ENCODE measurements at places on chromosomes 5 and 9.

DNA sequence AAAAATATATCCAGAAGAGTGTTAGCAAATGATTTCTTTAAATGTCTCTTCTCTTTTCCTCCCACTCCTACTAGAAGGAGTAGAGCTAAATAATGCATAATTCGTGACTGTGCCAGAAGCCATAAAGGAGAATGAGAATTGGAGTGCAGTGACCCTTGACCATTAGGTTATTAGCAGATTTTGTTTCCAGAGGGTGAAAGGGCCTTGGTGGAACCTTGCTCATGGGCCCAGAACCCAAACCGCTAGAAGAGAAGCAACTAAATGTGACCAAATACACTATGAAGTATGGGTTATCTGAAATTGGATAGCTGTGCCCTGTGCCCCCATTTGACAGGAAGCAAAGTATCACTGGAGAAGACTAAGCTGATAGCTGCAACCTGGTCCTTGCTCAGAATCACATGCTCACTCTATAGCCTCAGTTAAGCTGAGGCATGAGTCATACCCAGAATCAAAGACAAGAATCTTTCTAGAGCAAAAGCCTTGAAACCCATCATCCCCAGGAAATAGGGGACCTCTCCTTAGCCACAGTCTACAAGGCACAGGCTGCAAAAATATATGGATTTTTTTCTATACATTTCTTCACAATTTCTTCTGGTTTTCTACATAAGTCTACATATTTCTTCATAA, 36.3 kb downstream of the CAPSL start:
- DNase-seq, result no peak

- DNase-seq, result no peak
Measured at GRCh38 chr5:160960592-160960991, 108.6 kb upstream of the ATP10B start.

GRCh38 chr5:74850789-74851425, 15.3 kb downstream of the FAM169A start:
- DNase-seq, result no peak

- no peak for DNase-seq
Measured at GRCh38 chr5:176765687-176766086, 44.7 kb upstream of the UNC5A start.

DNA sequence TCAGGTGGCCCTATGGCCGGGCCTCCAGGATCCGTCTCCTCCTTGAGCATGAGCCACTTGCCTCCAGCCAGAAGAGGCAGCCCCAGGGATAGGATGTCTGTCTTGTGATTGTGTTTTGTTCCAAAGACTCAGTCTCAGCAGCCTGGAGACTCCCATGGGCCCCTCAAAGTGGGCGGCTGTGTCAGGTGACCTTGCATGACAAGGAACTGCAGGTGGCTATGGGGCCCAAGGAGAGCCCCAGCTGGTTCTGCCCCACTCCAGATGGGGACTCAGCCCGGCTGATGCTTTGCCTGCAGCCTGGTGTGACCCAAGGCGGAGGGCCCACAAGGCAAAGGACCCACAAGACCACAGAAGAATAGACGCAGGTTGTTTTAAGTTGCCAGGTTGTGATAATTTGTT, 284.3 kb upstream of the IRX4 start:
- no peak for DNase-seq

DNA sequence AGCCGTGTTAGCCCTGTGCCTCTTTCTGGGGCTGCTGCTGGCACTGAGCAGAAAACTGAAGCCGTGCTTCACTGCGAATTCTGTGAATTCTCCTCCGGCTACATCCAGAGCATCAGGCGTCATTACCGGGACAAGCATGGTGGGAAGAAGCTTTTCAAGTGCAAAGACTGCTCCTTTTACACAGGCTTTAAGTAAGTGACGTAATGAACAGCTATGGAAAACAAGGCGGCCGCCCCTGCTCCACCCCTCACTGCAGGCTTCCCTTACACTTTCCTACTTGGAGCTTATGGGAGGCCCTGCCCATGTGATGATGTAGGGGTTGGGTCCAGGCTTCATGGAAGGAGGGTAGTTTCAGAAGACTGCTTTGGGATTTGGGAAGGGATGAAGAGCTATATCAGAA, 109.1 kb downstream of the ZNF462 start:
- DNase-seq, result no peak

GRCh38 chr5:125113328-125113727, 366.9 kb upstream of the ZNF608 start:
- DNase-seq, result no peak

GRCh38 chr5:66795682-66796081, 199.5 kb downstream of the MAST4 start:
- no peak for DNase-seq

DNA sequence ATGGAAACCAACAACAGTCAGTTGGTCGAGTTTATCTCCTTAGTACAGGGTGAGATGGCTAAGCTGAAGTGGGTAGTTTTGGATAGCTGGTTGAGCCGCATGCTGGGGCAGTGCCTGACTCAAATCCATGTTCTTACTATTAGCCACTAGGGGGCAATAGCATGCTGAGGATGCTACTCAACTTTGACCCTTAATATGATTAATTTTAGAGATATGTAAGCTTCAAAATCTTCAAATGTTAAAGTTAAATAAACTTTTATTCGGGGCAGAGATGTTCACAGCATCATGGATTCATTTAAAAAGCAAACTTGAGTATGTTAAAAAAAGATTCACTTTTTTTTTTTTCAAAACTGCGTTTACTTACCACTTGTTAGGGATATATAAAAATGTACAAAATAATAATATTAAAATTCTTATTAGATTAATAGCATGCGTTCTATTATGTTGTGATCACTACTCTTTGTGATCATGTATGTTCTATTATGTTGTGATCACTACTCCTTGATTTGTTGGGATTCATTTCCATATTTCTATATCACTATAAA, 57.0 kb downstream of the C9orf153 start:
- DNase-seq, result no peak

GRCh38 chr5:94197970-94198369, 420.4 kb downstream of the KIAA0825 start:
- no peak for DNase-seq

DNA sequence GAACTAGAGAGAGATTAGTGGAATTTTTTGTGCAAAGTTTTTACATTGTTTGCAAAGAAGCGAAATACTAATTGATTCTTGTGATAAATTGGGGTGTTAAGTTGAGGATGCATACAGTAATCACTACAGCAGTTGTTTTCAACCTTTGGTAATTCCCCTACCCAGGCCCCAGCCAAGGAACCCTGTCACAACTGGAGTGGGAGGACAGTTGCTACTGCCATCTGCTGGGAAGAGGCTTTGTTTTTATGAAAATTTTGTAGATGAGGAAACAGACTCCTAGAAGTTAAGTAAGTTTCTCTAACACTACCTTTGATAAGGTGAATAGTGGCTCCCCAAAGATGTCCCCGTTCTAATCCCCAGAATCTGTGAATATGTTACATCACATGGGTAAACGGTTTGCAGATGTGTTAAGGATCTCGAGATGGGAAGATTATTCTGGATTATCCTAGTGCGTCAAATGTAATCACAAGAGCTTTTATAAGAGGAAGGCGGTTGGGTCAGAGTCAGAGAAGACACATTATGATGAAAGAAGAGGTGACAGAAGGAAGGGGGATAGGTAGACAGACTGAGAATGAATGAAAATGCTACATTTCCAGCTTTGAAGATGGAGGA, 34.0 kb upstream of the PPP1R2B start:
- DNase-seq, result peak; percentile 29

- DNase-seq, result no peak
Measured at GRCh38 chr9:135330307-135330631, 149.3 kb upstream of the PPP1R26 start.

DNA sequence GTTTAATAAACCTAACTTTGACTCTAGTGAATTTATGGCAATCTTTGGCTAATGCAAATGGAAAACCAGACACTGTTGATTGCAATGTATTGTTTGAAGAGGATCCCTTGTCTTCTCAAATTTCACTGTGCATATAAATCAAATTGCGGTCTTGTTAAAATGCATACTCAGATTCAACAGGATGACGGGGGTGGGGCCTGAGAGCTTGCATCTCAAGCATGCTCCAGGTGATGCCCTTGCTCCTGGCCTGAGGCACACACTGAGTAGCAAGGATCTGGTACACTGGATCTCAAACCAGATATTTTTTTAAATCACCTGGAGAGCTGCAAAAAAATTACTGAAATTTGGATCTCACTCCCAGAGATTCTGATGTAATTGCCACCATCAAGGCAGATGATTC, 463.7 kb downstream of the DNAH5 start:
- DNase-seq, result no peak

DNA sequence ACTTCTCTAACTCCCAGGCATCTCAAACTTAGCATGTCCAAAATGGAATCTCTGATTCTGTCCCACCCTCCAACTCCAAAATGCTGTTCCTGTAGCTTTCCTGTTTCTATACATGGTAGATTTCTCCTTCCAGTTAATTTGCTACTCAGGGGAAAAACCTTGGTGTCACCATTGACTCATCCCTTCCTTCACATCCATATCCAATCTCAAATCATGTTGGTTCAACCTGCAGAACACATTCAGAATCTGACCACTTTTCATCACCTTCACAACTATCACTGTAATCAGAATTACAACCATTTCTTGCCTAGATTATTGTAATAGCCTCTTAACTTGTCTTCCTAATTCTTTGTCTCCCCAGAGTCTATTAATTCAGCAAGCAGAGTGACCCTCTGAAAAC, 10.8 kb downstream of the RIOK2 start:
- no peak for DNase-seq

- DNase-seq, result no peak
Measured at GRCh38 chr5:17999858-18000257, 365.6 kb downstream of the TAF11L14 start.

GRCh38 chr5:83306572-83307241, 164.8 kb upstream of the VCAN start:
- peak; percentile 26 for DNase-seq

- no peak for DNase-seq
Measured at GRCh38 chr9:16485575-16486321, 384.7 kb downstream of the BNC2 start.

DNA sequence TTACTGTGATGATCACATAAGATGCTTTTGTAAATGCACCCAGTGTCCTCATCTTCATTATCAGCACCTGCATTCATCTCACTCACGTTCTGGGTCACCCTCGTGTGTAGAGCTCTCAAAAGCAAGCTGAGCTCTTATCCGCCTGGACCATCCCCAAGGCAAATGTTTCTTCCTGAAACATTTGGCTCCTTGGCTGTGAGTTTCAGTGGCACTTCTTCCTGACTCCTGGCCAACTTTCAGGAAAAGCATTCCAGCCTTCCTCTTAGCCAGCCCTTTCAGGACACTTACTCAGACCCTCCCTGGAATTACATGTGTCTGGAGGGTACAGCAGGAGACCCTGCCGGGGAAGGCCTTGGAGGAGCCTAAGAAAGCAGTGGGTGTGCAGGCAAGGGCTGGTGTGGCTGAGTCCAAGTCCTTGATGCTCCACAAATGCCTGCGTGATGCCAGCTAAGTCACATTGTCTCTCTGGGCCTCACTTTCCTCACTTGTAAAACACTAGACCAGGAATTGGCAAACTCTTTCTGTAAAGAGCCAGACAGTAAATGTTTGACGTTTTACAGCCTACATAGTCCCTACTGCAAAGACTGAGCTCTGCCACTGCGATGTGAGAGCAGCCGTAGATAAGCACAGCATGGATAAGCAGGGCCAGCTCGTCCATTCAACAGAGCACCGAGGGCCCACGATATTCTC, 72.1 kb downstream of the PDE6A start:
- DNase-seq, result no peak

DNA sequence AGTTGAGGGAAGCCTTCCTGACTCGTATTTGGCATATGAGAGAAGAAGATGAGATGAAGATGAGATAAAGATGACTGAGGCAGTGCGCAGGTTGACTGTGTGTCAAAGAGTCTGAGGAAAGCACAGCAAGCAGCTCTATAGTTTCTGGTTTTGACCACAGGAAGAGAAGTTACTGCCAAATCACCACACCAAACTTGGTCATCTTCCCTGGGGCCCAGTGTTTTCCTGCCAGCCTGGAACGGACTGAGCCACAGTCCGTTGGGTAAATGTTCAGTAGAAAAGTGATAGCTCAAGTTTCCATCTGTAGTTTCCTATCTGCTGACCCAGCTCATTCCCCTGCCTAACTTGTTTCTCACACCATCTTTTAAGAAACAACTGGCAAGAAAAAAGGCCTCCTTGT, 80.7 kb upstream of the ADAMTS19 start:
- DNase-seq, result no peak

- DNase-seq, result no peak
Measured at GRCh38 chr9:126633881-126634558, 20.3 kb downstream of the LMX1B start.

DNA sequence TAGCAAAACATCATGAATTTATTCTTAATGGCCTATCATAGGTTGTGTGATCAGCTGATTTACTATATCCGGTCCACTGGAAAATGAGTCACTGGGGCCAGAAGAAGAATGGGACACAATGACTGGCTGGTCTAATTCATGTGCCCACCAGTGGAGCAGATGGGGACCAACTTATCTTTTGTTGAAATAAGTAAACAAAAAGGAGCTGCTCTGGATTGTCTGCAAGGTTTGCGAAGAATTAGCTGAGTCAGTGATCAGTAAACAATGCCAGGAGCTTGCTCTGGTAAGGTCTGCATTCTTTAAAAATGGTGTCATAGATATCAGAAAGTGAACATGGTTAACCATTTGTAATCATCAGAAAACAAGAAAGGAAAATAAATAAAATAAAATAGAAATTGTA, 128.0 kb downstream of the RASEF start:
- no peak for DNase-seq

DNA sequence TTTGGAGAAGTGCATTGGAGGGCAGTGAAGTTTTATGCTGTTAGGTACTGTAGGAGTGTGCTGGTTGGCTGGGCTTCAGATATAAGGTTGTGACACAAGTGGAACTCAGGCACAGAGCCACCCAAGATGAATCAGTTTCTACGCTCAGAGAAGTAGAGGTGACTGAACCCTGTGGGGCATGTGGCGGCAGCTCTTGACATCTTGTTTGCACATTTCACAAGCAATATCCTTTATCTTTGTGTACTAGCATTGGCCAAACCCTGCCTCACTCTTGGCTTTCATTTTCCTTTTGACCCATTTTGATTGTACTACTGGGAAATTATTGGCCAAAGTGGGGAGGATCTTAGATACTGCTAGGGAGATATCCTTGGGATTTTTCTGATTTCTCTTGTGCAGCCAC, 110.0 kb downstream of the PSAT1 start:
- DNase-seq, result no peak

- no peak for DNase-seq
Measured at GRCh38 chr5:107542831-107543231, 127.9 kb downstream of the EFNA5 start.

GRCh38 chr5:110757118-110757729, 18.4 kb downstream of the SLC25A46 start:
- DNase-seq, result peak; percentile 51

DNA sequence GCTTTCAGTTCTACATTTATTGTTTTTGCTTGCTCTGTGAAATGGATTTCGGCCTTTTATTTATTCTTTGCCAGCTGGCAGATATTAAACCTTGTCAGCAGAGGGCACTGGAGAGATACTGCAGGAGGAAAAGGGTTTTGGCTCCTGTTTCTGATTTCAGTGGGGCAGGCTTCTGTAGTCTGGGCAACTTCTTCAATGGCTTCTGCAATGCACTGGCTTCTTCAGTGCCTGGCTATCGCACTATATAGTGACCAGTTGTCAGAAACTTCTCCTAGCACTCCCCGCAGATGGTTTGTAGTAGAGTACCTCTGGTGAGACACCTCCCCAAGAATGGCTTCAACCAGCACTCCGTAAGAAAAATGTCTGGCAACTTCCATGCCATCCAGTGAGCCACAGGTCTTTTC, 3.2 kb upstream of the NFX1 start:
- DNase-seq, result peak; percentile 82

GRCh38 chr5:148898413-148899075, 72.1 kb downstream of the ADRB2 start:
- no peak for DNase-seq

Data from CD8-positive, alpha-beta T cell (primary cell).